ENCODE measurements at places on chromosomes 2 and 18.

DNA sequence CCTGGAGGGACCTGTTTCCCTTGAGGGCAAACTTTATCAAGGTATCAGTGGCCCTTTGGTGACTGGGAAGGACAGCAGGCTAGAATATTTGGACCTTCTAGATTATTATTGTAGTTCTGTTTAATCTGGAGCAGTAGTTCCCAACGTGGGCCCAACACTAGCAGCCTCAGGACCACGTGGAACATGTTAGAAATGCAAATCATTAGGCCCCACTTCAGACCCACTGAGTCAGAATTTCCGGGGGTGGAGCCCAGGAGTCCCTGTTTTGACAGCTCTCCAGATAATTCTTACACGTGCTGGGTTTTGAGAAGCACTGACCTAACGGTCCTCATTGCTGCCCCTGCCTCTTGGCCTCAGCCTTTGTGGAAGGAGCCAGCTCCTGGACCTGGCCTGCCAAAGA lies 25.5 kb upstream of the DYNC2LI1 start:
- no peak for DNase-seq

GRCh38 chr2:13638181-13638580 lies 921.4 kb downstream of the TRIB2 start:
- peak; percentile 7 for DNase-seq

- DNase-seq = peak; percentile 88
Observed at GRCh38 chr2:69933839-69934613, 19.1 kb downstream of the MXD1 start.

GRCh38 chr2:54404270-54404669 lies 51.9 kb upstream of the SPTBN1 start:
- peak; percentile 45 for DNase-seq

DNA sequence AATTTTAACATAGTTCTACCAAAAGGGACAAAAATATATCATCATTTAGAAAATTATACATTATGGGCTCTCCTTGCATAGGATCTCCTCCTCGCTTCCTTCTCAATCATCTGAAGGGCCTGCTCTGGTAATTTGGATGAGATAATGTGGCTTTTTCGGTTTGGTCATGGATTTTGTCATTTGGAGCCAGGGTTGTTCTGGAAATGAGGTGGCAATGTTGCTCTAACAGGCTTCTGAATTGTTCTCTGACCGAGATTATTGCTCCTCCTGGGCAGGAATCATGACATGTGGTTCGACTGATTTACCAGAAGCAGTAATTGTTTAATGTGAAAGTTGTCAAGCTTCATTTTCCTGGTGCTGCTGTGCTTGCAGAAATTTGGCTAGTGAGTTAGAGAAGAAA lies 194.7 kb upstream of the ERBB4 start:
- no peak for DNase-seq

GRCh38 chr2:240505910-240506309 lies 51.9 kb downstream of the ANKMY1 start:
- DNase-seq = no peak

- DNase-seq = no peak
Observed at GRCh38 chr18:44848644-44849335, 168.1 kb downstream of the SETBP1 start.

GRCh38 chr2:104836841-104837240 lies 17.1 kb upstream of the POU3F3 start:
- DNase-seq = no peak

DNA sequence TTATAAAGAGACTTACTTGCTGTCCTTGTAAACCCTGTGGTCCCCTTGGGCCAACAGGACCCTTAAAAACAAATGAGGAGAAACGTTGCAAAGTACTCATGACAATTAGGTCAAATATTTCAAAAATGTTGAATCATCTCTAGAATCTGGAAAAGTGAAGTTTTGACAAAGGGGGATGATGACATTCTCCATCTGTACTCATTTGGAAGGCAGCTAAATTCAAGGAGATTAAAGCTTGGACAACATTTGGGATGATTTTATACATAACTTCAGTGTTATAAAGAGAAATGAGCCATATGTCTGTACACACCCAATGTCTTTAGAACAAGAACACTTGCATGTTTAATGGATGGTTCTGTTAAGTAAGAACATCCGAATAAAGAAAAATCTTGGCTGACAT lies 92.9 kb downstream of the COL5A2 start:
- DNase-seq = peak; percentile 91

- DNase-seq = peak; percentile 98
Observed at GRCh38 chr2:32865399-32866068, 81.2 kb upstream of the LTBP1 start.

GRCh38 chr18:76490670-76491472 lies 4.2 kb downstream of the ZNF516 start:
- no peak for DNase-seq

GRCh38 chr2:237217995-237218616 lies 132.4 kb downstream of the COPS8 start:
- peak; percentile 77 for DNase-seq

DNA sequence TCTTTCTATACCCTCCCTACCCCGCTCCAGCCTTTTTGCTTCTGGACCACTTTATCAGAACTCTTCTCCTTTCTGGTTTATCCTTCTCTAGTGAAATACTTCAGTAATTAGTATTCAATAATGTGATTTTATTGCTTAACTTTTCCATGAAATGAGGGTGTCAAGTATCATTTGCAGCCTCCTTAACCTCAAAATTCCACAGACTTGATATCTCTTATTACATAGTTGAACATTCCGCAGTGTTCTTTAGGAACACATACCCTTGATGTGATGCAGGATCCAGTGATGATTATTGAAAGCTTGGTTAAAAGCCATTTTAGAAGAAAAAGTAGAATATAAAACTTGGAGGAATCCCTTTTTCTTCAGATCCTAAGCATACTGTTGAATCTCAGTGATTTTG lies 94.8 kb downstream of the GREB1L start:
- no peak for DNase-seq

DNA sequence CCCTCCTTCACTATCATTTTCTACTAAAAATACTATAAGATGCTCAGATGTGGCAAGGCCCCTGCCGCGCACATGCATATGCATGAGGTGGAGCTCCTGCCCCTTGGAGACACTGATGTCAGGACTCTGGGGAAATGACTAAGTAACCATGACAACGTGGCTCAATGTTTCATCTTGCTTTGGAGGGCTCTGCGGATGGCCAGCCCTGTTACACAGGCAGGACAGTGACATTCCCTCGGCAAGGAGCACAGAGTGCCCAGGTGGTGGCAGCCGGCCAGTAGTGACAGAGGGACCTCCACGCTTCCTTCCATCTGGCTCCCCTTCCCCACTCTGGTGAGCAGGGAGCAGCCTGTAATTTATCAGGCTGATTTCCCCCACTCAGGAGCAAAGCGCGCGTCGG lies 364.1 kb downstream of the SS18 start:
- peak; percentile 82 for DNase-seq
